Placental pericyte (primary cell): ENCODE measurements at places on chromosomes 4 and X. TPM values are rescaled to one million over a fixed set of nuclear protein-coding genes. Genes with fewer than 3 reads are reported as not detected.

Gene ARR3
- not detected in 2 replicates for total RNA-seq

Gene GAGE2A
- total RNA-seq = not detected in 2 replicates

Gene NAT8L
- total RNA-seq = 0.14 and 0.66 TPM in 2 replicates

Gene MAGEA2
- not detected in 2 replicates for total RNA-seq

Gene ERCC6L
- under 0.01 and 12.2 TPM in 2 replicates for total RNA-seq

Gene NUP62CL
- total RNA-seq = 0.86 TPM in 1 of 2 replicates, not detected in the other

Gene NEUROG2
- total RNA-seq = not detected in 2 replicates

Gene TMPRSS11F
- not detected in 2 replicates for total RNA-seq

Gene LRAT
- total RNA-seq = not detected in 2 replicates

Gene GABRG1
- total RNA-seq = not detected in 2 replicates

Gene ARSJ
- total RNA-seq = 23.9 and 72.7 TPM in 2 replicates
